ENCODE measurements at places on chromosomes 3 and 15.

DNA sequence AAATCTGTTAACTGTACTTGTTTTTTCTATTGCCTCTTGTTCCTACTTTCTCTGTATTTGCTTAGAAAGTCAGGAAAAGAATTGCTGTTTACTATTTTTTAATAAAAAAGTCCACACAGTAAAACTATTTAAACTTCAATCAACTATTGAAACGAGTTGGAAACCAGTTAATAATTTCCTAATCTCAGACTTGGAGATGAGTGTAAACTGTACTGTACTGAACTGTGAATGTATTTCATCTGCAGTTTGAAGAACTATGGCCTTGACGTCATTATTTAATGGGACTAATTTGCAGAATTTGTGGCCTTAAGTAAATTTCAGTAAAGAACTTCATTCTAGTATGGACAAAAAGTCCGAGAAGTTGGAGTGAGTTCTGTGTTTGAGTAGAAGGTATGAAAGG, 89.1 kb downstream of the LRRC28 start:
- DNase-seq: no peak

DNA sequence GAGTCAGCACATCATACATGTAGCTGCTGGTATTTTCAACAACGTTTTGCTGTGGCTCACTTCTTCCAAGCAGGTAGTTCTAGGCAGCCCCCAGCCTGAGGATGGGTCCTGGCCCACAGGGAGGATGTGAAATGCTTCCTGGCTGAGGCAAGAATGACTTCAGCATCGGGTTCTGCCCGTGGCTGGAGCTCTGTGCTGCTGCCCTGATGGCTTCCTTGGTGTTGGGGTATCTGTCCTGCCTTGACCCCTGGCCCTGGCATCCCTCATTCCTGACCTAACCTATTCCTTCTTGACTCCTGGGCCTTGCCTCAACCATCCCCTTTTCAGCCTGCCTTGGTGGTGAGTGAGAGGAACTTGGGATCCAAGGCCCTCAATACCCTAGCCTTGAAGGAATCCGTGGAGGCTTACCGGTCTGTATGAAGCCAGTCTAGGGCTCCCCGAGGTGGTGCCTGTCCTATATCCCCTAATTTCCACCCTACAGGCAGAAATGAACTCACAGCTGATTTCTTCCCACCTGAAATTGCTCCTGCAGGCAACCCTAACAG, 300.6 kb downstream of the TLE3 start:
- no peak for DNase-seq

GRCh38 chr3:114809668-114810413, 337.2 kb downstream of the ZBTB20 start:
- DNase-seq: no peak

DNA sequence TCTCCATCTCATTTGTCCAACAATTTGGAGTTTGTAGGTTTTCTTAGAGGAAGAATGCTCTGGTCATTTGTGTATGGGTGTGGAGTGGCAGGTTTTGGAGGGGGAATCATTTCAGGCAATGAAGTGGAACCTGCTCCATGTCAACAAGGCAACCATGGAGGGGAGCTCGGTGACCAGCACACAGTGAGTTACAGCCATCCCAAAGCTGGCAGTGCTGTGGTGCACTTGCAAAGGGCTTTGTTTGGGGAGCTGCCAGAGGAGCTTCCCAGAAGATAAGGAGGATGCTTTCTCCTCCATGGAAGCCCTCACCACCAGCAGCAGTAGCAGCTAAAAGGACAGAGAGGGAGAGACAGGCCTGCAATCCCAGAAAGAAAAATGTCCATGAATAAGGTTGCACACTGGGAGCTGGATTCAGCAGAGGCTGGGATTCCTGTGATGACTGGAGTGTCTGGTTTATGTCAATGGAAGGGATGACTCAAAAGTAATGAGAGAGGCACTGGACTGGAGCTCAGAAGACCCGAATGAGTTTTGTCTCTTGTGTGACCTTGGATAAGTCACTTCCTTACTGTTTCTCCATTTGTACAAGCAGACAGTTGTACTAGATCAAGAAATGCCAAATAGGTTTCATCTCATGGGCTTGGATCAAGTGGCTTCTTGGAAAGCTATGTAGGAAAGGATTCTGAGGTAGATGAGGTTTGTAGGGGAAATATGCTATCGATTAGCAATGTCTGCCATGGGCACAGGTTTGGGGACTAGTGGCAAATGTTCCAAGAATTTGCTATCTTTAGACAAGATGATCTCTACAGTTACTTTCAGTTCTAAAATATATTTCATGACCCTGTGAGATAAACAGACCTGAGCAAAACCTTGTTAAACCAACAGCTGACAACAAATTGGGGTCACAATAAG, 27.2 kb upstream of the UBE2Q2 start:
- no peak for DNase-seq

All from activated CD8-positive, alpha-beta memory T cell treated with anti-CD3 and anti-CD28 coated beads, Interleukin-2, amount 50 U/mL, for 4 hours (primary cell).